ENCODE measurements at places on chromosomes 6 and 20.

DNA sequence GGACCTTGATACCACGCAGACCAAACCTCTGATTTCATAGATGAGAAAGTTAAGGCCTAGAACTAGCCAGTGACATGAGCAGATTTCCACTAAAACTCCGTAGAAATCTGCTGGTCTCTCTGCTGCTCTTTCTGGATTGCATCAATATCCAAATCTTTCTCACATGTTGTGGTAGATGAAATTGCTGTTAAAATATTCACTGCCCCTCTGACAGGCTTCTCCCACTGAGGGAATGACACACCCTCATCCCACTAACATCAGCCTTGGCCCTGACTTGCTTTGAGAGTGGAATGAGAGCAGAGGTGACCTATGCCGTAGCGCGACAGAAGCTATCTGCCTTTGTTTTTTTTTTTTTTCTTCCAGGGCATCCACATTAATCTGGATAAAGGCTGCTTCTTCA is 20.4 kb upstream of the EXOC2 start:
- no peak for DNase-seq

DNA sequence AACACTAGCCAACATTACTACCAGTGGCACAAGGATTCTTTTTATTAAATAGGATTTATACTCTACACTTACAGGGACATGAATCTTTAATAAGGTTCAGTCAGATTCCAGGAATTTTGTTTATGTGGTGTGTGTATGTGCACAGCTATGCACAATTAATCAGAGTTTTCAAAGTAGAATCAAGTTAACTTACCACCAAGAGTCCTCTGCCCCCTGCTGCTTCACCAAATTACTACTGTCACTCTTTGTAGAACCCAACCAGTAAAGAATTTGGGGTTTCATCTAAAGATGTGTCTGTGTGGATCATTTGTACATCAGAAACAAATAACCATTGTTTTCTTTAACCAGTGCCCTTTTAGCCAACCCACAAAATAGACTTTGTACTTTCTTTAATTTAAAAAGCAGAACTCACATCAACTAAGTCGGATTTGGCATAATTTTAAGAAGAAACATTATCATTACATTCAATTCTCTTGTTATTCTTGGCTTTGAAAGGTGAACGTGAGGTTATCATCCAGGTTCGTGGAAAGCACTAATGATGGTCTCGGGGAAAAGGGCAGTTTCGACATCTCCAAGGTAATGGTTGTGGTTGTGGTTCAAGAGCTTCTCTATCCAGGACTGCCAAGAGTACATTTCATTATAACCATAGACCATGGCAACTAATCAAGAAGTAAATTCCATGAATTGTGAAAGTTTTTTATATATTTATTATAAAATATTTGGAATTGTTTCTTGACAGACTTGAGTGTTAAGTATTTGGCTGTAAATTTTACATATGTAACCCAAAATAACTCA is 514.3 kb upstream of the ID4 start:
- DNase-seq, result no peak

- no peak for DNase-seq
Measured at GRCh38 chr6:16712931-16713484, 48.3 kb downstream of the ATXN1 start.

DNA sequence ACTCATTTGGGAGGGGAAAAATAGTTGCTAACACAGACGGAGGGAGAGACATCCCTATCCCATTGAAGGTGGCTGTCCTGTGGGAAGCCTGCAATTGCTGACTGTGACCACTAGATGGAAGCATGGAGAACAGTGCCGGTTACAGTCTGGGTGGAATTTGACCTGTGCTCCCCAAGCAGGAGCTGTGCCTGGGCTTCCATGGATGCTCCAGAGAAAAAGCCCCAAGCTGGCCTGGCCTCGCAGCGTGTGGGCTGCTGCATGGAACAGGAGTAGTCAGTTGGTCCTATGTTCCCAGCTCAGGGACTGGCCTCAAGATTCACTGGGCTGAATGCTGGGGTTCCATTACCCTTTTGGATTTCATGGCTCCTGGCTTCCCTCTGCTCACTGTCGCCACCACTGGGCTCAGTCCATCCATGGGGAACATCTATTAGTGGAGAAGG is 116.3 kb upstream of the CHD6 start:
- DNase-seq, result no peak

DNA sequence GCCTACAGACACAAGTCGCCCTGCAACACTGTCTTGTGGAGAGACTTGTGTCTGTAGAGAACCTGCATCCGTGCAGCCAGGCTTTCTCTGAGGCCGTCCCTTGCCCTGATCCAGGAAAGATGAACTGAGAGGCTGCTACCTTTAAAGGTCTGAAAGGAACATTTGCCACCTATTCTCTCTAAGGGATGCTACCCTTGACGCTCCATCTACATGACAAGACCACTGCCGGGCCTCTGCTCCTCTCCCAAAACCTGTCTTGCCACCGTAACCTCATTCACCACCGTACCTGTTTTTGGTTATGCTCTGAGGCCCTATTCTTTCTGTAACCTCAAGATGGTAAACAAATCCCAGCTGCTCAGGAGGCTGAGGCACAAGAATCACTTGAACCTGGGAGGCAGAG is 73.9 kb downstream of the FOXF2 start:
- DNase-seq, result no peak

DNA sequence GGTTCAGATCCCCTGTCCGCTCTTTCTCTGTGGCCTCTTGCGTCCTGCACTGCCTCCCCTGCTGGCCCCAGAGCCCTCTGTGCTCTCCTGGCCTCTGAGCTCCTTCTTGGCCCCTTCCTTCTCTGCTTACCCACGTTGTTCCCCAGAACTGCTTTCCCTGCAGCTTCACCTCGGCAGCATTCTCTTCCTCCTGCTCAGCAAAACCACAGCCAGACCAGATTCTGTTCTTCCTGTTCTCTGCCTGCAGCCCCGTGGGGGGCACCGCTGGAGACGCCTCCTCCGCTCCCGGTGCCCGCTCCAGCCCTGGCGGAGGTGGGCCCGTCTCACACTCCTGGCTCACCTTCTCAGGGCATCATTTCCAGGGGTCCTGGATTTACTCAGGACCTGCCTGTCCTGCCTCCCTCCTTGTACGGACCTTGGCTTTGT is 59.7 kb downstream of the TCP11 start:
- DNase-seq, result no peak

GRCh38 chr20:50628332-50628731 is 63.0 kb downstream of the RIPOR3 start:
- DNase-seq, result no peak
